Activated CD4-positive, alpha-beta memory T cell treated with anti-CD3 and anti-CD28 coated beads for 36 hours (primary cell): ENCODE measurements at places on chromosomes 2 and 18.

DNA sequence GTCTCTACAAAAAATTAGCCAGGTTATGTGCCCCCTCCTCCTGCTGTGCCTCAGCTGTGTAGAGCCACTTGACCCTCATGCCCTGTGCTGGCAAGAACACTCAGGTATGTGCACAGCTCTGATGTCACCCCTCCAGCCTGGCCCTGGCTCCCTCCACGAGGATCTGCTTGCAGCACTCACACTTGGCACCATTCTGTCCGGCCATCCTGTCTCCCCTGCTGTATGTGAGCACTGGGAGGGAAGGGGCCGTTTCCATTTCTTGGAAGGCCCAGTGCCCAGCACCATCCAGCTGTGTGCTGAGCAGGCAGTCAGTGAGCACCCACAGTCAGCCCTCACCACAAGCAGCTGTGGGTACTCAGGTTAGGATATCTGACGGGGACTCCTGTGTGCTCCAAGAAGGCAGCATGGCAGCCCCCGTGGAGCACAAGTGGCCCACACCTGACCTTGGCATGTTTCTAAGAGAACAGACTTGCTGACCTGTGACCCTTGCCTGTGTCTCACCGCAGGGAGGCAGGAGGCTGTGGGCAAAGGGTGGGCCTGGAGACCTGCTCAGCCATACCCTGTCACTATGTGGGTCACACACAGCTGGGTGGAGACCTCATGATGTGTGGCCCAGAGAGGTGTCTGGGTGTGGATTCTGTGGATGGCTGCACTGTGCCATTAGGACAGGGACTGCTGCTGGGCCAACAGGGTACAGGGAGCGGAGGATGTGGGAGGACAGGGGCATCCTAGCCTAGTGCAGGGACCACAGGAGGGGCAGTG lies 31.5 kb downstream of the USP34 start:
- DNase-seq, result no peak

- no peak for DNase-seq
Observed at GRCh38 chr2:233326500-233326899, 18.9 kb downstream of the SAG start.

DNA sequence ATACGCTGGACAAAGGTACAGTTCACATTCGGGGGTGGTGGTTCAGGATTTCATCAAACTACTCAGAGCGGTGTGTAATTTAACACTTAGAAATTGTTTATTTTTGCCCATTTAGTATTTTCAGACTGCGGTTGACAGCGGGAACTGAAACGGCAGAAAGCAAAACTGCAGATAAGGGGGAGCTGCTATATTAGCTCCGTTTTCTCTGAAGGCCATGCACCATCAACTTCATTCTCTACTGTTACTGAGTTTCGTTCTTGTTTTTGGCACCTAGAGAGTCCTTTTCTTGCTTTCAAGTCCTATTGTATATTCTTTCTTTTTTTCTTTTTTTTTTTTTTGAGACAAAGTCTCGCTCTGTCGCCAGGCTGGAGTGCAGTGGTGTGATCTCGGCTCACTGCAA lies 121.5 kb upstream of the SP3 start:
- DNase-seq, result no peak

- no peak for DNase-seq
Observed at GRCh38 chr2:99032786-99033185, 96.8 kb upstream of the CRACDL start.

- DNase-seq, result no peak
Observed at GRCh38 chr18:63233334-63233733, 86.2 kb downstream of the BCL2 start.

- no peak for DNase-seq
Observed at GRCh38 chr2:231351648-231352047, 43.9 kb upstream of the B3GNT7 start.

GRCh38 chr2:40372283-40372985 lies 79.5 kb downstream of the SLC8A1 start:
- no peak for DNase-seq

DNA sequence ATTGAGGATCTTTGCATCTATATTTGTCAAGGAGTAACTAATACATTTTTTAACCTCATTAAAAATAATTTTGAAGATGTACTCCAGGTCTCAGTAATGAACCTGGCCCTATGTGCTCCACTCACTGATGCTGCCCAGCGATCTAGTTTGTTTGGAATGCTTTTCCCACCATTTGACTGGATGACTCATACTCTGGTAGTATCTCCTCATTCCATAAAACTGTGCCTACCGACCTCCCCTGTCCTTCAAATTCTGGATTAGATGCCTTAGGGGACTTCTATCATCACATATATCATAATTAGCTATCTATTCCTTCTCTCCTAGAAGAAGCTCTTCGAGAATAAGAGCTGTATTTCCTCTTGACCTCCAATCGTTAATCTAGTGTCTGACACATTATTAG lies 83.8 kb downstream of the FAM117B start:
- no peak for DNase-seq

GRCh38 chr2:173090973-173091660 lies 15.5 kb downstream of the MAP3K20 start:
- DNase-seq, result no peak
